Stomach (tissue), 19 donors: ENCODE measurements at places on chromosomes 7 and 10. TPM values are rescaled to one million over a fixed set of nuclear protein-coding genes. Genes with fewer than 3 reads are reported as not detected.
A peak's percentile ranks its signal among the peaks of the same experiment; 100 is the strongest.

GRCh38 chr10:70193391-70193844, 23.1 kb upstream of the SAR1A start:
- DNase-seq, result no peak

GRCh38 chr10:59907537-59907917, 1.2 kb upstream of the CCDC6 start:
- peak; percentile 56 for DNase-seq

DNA sequence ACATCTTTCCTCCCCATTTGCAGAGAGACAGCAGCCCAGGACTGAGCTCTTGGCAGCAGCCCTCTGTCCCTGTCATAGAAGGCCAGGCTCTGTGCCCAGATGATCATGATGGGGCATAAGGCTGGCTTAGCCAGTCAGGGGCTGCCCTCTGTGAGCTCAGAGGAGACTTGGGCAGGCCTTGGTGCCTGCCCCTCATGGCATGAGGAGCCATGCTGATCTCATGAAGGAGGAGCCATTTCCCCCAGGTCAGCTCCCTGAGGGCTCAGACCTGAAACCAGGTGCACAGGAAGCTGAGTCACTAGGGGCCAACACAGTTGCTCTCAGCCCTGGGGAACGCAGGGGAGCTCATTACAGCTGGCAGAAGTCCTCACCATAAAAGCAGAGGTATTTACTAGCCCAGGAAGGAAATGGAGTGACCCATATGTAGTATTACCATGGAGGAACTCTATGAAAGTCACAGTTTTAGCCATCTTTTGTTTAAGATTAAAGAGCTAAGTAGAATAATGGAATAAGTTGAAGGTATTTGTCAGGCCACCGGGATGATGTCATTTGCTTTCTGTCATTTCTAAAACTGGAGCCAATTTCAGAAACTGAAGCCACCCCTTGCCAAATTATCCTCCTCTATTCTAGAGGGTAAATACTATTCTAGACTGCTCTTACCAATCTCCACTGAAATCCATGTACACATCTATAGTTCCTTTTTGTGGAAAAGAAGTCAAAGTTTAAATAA, 362.4 kb upstream of the ZNF32 start:
- DNase-seq, result no peak

DNA sequence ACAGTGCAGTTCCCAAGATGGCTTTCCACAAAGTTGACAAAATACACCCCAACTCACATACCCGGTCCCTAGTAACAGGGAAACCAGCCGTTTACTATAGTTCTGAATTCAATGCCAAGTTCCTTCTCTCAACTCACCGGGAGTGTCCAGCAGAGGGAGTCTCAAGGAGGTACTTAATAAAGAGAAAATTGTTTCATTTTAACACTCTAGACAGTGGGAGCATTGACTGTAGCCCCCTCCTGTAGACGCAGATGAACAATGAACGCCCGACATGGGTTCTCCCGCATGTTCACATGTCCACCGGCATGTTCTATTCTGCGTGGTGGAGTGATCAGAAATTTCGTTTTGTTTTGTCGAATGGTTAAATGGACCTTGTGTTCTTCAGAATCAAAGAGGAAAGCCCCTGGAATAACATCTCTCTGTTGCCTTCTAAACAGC, 1.9 kb downstream of the HIPK2 start:
- DNase-seq, result peak; percentile 91

DNA sequence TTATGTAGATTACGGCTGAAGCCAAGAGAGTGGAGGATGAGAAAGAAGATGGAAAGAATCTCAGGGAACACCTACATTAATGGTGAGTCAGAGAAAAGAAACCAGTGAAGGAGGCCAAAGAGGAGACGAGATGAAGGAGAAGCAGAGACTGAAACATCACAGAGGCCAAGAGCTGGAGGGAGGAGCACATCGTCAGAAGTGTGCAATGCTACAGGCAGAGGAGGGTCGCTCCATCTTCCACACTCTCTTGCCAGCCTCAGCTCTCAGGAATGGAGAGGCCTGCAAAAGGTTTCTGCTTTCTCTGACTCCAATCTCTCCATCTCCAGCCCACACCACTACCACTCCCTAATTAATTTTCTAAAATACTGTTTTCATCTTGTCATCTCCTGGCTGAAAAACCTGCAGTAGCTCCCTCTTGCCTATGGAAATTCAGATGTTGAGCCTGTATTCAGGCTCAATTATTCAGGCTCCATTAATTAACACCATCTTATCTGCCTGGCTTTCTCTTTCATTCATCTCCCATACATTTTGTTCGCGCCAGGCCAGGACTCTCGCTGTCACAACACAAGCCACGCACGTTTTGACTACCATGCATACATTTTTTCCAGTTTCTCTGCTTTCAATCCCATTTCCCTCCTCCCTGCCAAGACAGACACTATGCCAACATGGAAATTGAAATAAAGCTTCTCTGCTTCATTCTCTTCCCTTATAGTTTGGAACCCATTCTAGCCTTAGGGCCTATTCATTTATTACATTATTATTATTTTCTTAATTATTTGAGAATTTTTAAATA, 165.8 kb downstream of the INHBA start:
- peak; percentile 38 for DNase-seq

DNA sequence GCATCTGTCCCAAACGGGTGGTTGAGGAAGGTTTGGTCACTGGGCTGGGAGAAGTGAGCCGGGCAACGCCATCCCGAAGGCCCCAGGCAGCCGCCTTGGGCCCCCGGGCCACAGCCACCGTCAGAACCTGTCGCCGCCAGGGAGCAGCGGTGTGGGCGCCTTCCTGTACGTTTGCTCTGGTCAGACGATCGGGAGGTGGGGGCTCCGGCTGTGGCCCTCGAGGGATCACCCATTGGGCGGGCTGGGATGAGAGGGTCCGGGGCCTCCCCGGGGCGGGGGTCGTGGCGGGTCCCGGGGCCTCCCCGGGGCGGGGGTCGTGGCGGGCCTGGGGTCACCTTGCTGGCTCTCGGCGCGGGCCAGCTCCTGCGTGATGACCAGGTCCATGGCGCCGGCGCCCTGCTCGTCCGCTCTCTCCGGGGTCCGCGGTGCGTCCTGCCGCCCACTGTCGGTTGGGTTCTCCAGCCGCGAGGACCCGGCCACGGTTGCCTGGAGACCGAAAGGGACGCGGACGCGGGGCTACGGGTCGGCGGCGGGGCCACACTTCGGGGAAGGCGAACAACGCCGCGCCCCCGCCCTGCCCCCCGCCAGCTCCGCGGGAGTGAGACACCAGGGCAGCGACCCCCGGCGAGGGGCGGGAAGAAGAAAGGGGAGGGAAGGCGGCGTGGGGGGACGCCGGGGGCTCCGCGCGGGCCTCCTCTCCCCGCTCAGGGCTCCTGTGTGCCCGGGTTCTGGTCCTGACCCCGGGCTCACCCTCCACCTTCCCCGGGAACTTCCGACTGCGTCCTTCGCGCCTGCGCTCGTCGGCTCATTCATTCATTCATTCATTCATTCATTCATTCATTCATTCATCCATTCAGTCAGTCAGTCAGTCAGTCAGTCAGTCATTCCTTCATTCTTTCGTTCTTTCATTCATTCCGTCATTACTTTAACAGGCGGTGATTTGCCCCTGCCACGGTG, at the start of gene CFAP46:
CFAP46 (minus strand) TSS at position 470 of the 957 bp plus-strand sequence; CDS start at position 384, 86 bp downstream.
- peak; percentile 87 for DNase-seq

- DNase-seq, result no peak
These were observed 168.4 kb upstream of the KMT2E start for GRCh38 chr7:104845557-104845956.

- no peak for DNase-seq
These were observed 310.2 kb downstream of the TNS3 start for GRCh38 chr7:47271749-47272148.

GRCh38 chr7:52652621-52653020, 382.8 kb upstream of the POM121L12 start:
- DNase-seq, result no peak

DNA sequence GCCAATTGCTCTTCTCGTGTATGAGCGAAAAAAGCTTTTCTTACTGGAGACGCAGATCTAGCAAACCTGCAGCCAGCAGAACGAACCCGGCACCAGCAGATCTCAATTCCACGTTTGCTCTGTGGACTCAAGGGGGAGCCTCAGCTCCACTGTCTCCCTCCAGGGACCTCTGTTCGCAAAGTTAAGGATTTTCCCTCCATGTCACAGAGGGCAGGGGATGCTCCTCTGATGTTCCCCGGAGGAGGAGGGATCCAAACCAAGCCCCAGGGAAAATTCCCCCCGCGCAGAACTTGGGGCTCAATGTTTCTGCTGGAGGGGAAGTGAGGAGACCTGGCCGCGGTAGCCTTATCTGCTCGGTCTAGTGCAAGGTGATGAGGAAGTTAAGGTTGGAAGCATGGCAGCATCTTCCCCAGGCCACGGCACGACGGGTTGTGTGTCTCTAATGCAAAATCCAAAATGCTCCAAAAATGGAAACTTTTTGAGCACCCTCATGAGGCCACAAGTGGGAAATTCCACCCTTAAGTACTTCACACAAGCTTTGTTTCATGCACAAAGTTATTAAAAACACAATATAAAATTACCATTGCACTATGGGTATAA, 9.0 kb downstream of the IQCE start:
- DNase-seq, result no peak

DNA sequence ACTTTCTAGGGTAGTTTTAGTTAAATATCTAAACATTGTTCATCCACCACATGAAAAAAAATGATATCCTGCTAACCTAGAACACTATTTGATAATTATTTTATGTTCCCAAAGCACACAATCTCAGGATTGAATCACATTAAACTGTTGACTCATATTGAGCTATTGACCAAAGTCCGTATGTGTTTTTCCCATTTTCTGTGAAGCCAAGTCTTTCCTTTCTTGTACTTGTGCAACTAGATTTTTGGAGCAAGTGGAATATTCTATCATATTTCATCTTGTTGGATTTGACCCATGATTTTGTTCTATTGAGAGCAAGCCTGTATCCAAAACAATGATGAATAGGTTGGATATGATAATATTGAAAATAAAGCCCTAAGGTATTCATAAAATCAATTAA, 164.6 kb downstream of the SKAP2 start:
- DNase-seq, result peak; percentile 43

- no peak for DNase-seq
These were observed 366.3 kb downstream of the DNAJB6 start for GRCh38 chr7:157703131-157703530.

DNA sequence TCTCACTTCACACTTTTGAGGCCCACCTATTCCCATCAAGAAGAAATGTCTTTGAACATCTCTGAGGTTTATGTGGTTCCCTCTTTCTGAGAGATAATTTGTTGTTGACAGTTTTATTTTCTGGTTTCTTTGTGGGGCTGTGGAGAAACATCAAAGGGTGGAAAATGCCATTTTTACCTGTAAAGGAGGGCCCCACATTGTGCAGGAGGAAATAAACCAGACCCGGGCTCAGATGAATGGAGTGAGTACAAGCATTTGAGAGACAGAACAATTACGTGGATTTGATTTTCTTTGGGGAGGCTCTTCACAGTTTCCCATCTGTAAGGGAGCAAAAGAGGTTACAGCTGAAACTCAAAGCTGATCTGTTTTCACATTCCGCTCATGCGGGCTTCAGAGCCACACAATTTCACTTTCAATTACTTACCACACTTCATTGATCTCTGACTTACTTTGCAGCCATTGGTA, 29.8 kb downstream of the ITPRIP start:
- DNase-seq, result no peak

- DNase-seq, result no peak
These were observed 506.5 kb upstream of the SEMA3D start for GRCh38 chr7:85693326-85693725.

DNA sequence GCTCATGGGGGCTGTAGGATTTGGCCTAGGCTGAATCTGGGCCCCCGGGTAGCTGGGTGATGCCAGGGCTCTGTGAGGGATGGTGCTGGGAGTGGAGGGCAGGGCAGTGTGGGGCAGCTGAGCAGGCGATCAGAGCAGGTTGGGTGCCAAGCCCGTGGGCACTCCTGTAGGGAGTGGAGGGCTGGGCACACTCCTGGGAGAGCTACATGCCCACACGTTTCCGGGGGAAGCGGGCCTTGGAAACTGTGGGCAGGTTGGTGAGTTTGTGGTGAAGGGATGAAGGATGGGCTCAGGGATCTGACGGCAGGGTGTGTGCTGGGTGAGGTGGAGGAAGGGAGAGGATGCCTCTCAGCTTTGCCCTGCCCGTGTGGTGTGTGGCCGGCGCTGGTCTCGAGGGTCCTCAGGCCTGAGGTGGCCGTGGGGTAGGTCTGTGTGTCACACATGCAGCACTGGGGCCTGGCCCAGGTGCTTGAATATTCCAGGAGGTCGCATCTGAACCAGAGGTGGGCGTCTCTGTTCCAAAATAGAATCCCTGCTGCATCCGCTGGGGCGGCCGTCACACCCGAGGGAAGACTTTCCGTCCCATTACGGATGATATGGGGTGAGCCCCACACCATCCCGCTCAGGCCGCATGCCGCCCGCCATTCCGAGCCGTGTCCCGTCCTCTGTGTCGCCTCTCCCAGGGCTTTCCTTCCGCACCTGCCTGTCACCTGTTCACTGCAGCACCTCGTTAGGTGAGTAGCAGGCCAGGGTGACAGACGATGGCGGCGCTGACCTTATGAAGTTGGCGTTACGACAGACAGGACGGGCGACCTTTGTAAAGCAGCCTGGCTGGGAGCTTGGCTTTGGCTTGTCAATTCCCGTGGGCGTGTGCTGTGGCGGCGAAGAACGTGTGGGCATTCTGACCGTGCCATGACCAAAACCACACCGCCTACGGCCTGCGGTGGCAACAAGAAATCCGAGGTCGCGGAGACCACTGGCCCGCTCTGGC, 143.6 kb downstream of the ACTR3B start:
- DNase-seq, result no peak

DNA sequence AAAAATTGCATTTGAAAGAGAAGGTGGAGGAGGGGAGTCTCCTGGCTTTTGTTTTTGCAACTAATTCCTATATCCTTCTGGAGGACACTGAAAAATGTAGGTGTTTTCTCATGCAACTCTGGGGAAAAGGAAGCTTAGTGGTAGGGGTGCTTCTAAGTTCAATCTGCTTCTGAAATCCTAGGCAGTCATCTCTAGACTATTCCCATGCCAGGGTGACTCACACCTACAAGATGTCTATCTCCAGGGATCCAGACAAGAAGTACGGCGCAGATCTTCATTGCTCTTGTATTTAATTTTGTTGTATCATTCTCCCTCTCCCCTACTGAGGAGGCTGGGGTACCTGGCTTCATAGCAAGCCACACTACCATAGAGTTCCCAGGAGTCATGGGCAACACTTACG, 258.8 kb downstream of the PHF14 start:
- DNase-seq, result no peak

DNA sequence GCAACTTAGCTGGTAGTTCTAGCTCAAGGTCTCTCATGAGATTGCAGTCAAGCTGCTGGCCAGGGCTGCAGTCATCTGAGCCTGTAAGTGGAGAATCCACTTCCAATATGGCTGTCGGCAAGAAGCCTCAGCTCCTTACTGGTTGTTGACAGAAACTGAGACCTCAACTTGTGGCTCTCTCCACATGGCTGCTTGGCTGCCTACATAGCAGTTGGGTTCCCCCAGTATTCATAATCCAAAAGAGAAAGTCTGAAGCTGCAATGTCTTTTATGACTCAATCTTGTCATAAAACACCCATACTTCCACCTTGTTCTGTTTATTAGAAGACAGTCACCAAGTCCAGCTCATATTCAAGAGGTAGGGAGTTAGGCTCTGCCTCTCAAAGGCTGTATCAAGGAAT, 334.9 kb upstream of the KMT2E start:
- no peak for DNase-seq

GOLGA7B gene
- 0.45 TPM for total RNA-seq

APBB1IP gene
- not detected for total RNA-seq

WNT8B gene
- not detected for total RNA-seq

TUBAL3 gene
- total RNA-seq, result not detected
